ENCODE measurements at places on chromosomes 6 and 20.

DNA sequence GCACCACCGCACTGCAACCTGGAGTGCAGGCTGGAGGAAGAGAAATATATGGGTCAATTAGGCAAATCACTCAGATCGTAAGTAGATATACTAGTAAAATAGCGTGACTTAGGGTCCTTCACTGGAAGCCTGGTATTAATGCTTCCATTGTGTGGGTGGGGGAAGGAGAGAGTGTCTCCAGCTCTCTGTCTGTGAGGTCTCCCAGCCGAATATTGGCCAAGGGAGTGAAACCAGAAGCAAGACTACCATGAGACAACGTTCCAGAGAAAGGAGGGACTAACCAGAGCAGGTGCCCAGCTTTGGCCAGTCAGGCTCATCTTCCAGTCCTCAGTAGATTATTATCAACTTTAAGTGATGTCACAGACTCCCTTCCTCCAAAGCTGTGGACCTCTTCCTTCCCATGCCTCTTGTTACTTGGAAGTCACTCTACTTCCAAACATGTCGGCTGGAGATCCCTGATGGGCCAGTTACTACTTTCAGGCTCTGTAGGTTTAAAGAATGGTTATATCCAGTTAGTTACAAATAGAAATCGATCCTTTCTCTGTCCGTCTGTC, 28.8 kb downstream of the MTHFD1L start:
- no peak for DNase-seq

DNA sequence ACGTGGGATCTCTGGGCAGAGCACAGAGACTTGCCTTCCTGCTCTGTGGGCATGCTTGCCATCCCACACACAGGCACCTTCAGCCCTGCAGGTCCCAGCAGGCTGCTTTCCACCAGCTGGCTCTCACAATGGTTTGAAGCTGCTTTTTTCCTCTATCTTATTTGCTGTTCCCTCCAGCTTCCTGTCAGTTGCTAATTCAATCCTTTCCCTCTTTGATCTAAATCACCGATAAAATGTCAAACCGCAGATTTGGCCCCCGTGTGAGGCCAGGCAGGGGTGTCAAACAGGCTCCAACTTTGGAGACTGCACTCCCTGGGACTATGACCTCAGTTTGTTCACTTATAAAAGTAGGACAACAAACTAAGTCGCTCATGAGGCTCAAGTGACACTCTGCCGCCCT, 40.6 kb upstream of the PCMTD2 start:
- no peak for DNase-seq

DNA sequence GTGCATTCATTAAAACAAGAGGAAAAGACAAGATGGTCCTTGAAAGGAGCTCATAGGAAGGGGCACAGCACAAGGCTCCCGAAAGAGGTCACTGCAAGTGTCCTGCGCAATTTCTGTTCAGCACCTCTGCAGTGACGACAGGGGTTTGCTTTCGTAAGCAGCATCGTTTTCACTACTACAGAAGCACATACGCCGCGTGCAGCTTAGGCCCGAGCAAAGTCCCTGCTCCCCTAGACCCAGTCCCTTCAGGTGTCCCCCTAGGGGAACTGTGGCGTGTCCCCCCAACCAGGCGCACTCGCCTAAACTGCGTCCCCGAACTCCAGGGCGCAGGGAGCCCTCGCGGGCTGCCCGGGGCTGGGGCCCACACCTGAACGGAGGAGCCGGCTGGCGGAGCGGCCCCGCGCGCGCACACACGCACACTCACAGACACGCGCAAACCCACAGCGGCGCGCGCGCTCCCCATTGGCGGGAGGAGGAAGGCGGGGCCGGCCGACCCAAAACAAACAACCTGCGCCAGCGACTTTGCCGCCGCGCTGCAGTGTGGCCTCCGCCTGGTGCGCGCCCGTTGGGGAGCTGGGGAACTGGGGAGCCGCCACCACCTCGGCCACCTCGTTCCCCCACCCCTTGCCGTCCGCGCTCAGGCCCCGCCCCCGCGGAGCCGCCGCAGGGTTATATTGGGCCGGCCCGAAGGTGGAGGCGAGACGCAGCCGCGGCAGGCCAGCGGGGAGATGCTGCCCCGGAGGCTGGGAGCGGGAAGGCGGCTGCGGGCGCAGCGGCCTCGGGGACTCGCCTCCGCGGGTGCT, at the start of gene FOXQ1:
FOXQ1 (plus strand) TSS at position 699 of the 803 bp plus-strand sequence. CDS start 607 bp downstream, outside the sequence.
- DNase-seq: no peak

DNA sequence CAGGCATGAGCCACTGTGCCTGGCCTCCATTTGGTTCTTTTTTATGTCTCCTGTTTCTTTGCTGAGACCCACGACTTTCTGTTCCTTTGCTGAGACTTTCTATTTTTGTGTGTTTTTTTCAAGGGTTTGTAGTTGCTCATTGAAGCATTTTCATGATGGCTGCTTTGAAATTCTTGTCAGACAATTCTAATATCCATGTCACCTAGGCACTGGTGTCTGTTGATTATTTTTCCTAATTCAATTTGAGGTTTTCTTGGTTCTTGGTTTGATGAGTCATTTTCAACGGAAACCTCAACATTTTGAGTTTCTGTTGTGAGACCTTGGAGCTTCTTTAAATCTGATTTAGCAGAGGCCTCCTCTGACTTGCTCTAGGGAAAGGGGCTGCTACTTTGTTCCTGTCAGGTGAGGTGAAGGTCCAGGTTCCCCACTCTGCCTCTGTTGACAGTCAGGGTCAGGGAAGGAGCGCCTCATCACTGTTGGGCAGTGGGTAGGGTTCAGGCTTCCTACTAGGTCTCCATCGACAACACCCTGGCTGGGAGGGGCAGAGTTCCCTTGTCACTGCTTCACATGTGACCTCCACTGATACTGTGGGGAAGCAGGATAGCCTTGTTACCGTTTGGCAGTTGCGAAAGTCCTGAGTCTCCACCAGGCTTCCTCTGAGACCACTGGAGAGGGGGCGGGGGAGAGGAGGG, 67.2 kb upstream of the RNF24 start:
- DNase-seq: peak; percentile 23

DNA sequence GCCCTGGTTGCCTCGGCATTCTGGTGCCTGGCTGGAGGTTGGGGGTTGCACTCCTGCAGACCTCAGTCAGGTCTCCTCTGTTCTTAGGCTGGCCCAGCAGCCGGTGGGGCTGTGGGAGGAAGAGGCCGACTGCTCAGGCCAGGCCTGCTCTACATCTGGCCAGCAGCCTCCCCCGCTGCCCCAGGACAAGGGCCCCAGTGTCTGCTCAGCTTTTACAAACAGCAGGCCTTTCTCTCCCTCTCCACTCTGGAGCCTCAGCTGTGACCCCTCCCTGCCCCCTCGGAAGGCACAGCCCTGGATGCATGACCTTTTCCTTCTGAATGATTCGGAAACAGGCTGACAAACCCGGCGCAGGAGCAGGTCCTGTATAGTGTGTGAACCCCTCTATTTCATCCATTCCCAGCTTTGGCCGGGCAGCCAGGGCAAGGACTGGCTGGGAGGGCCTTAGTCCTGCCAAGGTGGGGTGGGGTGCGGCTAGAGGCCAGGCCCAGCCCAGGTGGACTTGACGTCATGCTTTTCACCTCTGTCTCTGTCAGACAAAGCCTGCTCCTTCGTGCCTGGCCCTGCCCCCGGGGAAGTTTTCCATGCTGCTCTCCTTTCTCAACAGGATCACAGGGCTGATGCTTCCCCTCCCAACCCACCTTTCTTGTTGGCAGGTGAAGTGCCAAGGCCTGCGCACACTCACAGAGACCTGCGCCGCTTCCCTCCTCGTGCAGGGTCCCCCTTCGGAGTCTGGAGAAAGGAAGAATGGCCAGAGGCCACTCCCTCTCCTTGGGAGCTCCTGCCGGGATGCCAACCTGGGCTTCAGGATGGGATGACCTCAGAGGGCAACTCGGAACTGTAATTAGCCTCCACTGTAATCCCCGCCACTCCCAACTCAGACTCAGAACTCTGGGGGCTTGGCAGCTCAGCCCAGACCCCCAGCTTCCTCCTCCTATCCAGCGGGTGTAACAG, 10.1 kb upstream of the ITPR3 start:
- no peak for DNase-seq

GRCh38 chr6:142842418-142843261, 102.3 kb downstream of the HIVEP2 start:
- peak; percentile 48 for DNase-seq

DNA sequence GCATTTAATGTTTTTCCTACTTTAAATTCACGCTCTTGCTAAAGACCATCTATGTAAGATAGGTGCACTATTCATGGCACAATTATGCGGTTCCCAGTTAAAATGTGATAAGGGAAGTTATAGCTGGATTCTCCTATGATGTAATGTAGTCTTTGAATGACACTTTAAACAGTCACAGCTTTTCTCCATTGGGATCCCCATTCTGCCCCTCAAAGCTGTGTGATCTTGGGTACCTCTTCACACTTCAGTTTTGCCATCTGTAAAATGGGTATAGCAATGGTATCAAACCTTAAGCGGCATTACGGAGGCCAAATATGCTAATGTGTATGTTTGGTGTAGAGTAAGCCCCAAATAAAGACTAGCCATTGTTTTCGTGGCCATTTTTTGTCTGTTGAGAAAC, 64.7 kb upstream of the ZNF217 start:
- no peak for DNase-seq

DNA sequence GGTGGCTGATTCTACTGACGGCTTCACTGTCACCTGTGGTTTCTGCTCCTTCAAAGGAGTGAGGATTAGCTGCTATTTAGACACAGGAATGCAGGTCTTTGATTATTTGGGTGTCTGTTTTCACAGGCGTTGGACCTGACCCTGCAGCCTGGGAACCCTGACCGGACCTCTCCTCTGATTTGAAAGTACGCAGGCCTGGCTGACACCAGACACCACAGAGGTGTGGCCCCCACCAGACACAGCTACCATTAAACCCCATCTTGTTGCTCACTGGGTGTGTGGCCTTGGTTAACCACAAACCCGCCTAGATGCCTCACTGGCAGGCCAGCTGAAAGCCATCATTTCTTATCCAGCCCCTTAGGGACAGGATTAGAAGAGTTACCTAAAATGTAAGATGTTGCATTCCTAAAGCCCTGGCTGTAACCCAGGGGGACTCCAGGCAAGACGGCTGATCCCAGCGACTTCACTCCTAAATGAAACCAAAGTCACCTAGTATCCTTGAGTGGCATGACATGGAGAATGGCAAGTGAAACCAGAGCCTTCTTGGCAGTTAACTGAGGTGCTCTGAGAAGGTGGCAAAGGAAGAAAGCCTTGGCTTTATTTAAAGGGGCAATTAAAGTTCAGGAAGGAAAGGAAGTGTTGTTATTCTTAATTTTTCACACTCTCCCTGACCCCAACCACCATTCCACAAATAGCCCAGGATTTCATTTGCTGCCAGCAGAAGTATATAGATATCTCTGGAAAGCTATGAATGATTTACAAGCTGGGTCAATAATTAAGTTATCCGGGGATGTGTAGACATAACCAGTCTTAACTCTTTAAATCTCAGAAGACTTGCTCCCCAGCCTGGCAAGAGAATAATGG, 169.9 kb downstream of the QRSL1 start:
- DNase-seq: no peak

DNA sequence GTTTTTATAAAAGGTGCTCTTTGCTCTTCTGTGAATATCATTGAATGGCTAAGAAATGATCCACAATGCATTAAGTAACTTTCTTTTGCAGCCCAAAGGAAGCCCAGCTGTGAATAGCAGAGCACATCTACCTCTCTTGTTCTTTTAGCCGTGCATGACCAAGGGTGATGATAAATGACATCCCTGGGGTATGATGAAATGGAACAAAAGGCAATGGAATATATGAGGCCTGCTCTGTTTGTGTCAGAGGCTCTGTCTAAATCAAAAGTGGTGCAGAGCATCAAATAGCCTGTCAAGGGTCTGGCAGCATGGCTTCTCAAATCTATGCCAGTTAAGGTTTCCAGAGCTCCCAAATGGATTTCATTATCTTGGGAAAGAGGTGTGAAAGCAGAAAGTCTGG, 362.6 kb upstream of the RNF217 start:
- DNase-seq: no peak

GRCh38 chr20:10474606-10475184, 39.6 kb downstream of the SLX4IP start:
- no peak for DNase-seq

DNA sequence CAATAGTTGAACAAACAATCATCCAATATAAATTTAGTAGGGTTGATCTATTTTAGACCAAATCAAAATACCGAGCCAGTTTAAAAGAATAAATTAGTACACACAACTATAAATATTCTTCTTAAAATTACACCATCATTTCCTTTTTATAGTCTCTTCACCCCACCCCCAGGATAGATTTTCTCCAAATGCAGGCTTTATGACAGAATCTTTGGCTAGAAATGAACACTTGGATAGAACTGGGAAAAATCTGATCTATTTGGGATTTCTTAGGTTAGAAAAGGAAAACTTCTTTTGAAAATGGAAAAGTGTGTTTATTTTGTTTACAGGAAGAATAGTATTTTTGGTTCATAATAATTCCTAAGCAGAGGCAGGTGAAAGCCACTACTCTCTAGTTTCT, 74.6 kb downstream of the HMGN3 start:
- no peak for DNase-seq

DNA sequence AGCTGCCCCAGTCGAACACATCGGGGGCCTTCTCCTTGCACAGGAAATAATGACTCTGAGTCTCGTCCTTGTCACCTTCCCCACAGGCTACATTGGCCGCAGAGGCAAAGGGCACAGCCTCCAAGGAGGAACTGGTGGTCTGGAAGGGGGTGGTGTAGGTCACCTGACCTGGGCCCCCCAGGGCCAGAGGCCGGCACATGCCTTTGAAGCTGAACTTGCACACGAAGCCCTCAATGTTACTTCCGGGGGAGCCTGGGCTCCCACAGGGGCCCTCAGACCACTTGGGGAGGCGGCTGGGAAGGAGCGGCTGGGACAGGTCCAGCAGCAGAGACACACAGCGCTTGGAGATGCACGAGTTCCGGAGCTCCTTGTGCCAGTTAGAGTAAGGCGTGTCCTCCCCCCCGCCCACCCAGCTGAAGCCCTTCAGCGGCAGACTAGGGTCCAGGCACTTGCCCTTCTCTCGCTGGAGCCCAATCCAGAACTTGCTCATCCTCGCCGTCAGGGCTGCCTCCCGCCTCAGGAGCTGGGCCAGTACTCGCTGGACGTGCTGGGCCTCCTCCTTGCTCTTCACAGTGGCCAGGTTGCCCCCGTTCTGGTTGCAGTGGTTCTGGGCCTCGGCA, 578 bp downstream of the CD93 start:
- no peak for DNase-seq

GRCh38 chr6:127939442-127940066, 38.7 kb upstream of the THEMIS start:
- DNase-seq: no peak

DNA sequence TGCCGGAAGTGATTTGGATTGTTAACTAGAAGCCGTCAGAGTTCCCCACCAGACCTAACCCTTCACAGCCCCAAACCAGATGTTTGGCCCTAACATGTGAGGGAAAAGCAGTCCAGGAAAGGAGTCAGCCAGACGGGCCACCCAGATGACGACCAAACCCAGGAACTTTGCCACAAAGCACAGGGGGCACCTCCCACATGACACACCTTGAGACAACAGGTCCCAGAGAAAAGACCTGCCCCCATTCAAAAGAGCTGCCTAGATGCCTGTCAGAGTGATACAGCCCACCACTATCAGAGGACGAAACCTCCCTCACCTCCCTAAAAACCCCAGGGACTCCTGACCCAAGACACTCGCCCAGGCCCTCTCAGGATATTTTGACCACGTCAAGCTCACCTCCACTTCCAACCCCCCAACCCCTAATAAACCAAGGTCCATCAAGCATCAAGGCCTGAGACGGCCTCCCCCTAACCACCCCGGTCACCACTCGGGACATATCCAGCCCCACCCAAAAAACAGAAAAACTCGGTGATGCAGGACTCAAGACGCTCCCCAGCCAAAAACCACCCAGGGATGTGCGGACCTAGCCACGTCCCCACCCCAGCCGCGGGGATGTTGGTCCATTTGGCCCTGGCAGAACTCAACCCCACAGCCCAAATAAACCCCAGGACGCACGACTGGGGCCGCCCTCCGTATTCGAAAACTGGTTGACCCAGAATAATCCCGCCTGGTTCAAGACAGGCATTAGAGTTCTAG, 662 bp downstream of the ZNF343 start:
- DNase-seq: no peak

Measured in activated T-cell treated with anti-CD3 and anti-CD28 coated beads for 24 hours (primary cell).